ENCODE measurements at places on chromosomes 5 and 9.

- H3K4me3 ChIP-seq, result no peak overlapping the region
- DNase-seq, result no peak
- no peaks in the 10 kb centered on the region for H3K27me3 ChIP-seq
- H3K4me1 ChIP-seq, result no peaks in the 10 kb centered on the region
- H3K36me3 ChIP-seq, result no peaks in the 10 kb centered on the region
These were observed 27.1 kb upstream of the IL33 start for GRCh38 chr9:6188466-6188865.

DNA sequence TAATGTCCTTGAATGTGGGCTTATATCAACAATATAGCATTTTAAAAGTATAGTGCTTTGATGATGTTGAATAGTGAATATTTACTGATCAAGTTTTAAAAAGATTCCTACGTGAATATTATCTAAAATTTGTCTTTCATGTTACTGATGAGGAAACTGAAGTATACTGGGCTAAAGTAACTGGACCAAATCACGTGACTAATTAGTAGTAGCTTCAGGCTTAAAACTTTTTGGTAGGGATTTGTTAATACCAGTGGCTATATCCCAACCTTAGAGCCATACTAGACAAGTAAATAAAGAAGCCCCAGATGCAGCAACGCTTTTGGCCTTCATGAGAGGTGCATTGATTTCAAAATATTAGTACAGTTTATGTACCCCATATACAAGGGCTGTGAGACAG is 152.1 kb upstream of the EDIL3 start:
- no peak overlapping the region for H3K4me3 ChIP-seq
- peaks cover 6% of the 10 kb centered on the region for H3K36me3 ChIP-seq
- no peak overlapping the region for H3K27ac ChIP-seq

DNA sequence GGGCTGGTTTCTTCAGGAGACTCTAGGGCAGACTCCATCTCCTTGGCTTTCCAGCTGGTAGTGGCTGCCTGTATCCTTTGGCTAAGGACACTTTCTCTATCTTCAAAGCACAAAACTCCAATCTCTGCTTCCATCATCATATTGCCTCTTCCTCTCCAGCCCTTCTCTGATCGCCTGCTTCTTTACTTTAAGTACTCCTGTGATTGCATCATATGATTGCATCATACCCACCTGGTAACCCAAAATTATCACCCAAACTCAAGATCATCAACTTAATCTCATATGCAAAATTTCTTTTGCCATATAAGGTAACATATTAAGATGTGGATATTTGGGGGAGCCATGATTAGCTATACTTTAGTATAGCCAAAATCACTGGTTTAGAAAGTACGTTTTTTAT is 1092.6 kb upstream of the CDH6 start:
- no peaks in the 10 kb centered on the region for H3K27me3 ChIP-seq
- H3K27ac ChIP-seq, result peak overlapping the region; percentile 73
- no peaks in the 10 kb centered on the region for H3K36me3 ChIP-seq
- H3K4me1 ChIP-seq, result peaks cover 23% of the 10 kb centered on the region
- peak; percentile 7 for DNase-seq

- no peak overlapping the region for H3K27ac ChIP-seq
- H3K27me3 ChIP-seq, result peaks cover 6% of the 10 kb centered on the region
- peaks cover 36% of the 10 kb centered on the region for H3K4me1 ChIP-seq
- peak; percentile 59 for DNase-seq
These were observed 483 bp downstream of the FBXL7 start for GRCh38 chr5:15500325-15501001.

- H3K4me1 ChIP-seq, result 0 out of 2 replicates have a peak, but pooled peaks cover 11% of the 10 kb centered on the region
- H3K4me3 ChIP-seq, result no peak overlapping the region
- no peaks in the 10 kb centered on the region for H3K27me3 ChIP-seq
- H3K27ac ChIP-seq, result no peak overlapping the region
- no peaks in the 10 kb centered on the region for H3K36me3 ChIP-seq
These were observed 3.4 kb downstream of the GARNL3 start for GRCh38 chr9:127267793-127268525.

DNA sequence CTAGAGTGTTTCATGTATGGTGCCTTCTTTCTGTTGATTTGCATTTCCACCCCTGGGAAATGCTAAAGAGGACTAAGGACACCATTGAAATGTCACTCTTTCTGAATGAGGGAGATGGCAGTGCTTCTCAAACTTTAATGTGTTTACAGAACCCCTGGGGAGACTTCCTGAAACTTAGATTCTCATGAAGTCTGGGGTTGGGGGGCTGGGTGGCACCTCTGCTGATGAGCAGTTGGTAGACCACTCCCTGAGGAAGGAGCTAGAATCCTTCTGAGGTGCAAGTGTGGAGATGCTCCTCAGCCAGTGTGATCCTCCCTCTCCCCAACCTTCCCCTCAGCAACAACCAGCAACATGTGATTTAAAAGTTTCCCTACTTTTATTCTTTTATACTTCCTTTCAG is 546.8 kb downstream of the LRRC70 start:
- peaks cover 17% of the 10 kb centered on the region for H3K4me1 ChIP-seq
- H3K4me3 ChIP-seq, result no peak overlapping the region
- H3K36me3 ChIP-seq, result no peaks in the 10 kb centered on the region
- DNase-seq, result peak; percentile 14
- H3K27ac ChIP-seq, result no peak overlapping the region

DNA sequence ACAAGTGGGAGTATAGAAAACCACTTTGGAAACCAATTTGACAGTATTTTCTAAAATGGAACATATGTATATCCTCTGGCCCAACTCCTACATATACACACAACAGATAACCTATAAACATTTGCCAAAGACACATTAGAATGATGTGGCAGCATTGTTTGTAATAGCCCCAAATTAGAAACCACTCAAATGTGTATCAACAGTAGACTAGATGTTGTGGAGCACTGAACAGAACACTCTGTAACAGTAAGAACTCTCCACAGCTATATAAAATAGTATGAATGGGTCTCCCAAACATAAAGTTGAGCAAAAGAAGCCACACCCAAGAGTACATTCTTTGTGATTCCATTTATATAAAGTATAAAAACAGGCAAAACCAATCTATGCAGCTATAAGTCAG is 6.1 kb downstream of the ZNF622 start:
- no peak for DNase-seq
- no peak overlapping the region for H3K4me3 ChIP-seq
- peaks cover 9% of the 10 kb centered on the region for H3K4me1 ChIP-seq

- H3K4me1 ChIP-seq, result peaks cover 24% of the 10 kb centered on the region
- H3K27me3 ChIP-seq, result peaks cover 3% of the 10 kb centered on the region
- H3K36me3 ChIP-seq, result no peaks in the 10 kb centered on the region
These were observed 1.4 kb upstream of the TRIO start for GRCh38 chr5:14141764-14142163.

- no peak overlapping the region for H3K4me3 ChIP-seq
- H3K36me3 ChIP-seq, result no peaks in the 10 kb centered on the region
- H3K27ac ChIP-seq, result no peak overlapping the region
- H3K4me1 ChIP-seq, result peaks cover 19% of the 10 kb centered on the region
- H3K27me3 ChIP-seq, result no peaks in the 10 kb centered on the region
- no peak for DNase-seq
These were observed 106.5 kb upstream of the HAPLN1 start for GRCh38 chr5:83827111-83827557.

DNA sequence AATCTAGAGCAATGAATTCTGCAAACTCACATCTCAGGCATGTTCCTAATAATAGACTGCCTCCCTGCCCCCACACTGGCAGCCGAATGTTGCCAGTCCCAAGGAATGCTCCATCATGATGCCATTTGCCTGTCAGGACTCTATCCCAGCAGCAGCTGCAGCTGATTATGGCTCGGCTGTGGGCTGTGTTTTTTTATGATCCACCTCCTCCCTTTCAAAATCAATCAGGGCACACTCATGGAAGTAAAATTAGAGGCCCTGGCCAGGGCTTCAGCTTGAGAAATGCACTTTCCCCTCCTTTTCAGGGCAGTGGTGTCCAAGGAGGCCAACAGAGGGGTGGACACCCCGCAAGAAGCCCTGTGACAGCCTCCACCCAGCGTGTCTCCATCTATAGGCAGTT is 176.7 kb upstream of the S1PR3 start:
- no peak overlapping the region for H3K4me3 ChIP-seq
- no peaks in the 10 kb centered on the region for H3K36me3 ChIP-seq
- no peaks in the 10 kb centered on the region for H3K27me3 ChIP-seq

- no peak overlapping the region for H3K4me3 ChIP-seq
- no peaks in the 10 kb centered on the region for H3K27me3 ChIP-seq
- H3K36me3 ChIP-seq, result no peaks in the 10 kb centered on the region
- peak; percentile 32 for DNase-seq
- peaks cover 17% of the 10 kb centered on the region for H3K4me1 ChIP-seq
These were observed 158.3 kb downstream of the DOCK2 start for GRCh38 chr5:169795338-169795737.

- no peak overlapping the region for H3K27ac ChIP-seq
- H3K4me1 ChIP-seq, result 0 out of 2 replicates have a peak, but pooled peaks cover 7% of the 10 kb centered on the region
- no peak for DNase-seq
These were observed 207.3 kb downstream of the PTTG1 start for GRCh38 chr5:160629003-160629402.

- no peak overlapping the region for H3K27ac ChIP-seq
- H3K27me3 ChIP-seq, result no peaks in the 10 kb centered on the region
- H3K4me1 ChIP-seq, result peaks cover 48% of the 10 kb centered on the region
- no peak overlapping the region for H3K4me3 ChIP-seq
- H3K36me3 ChIP-seq, result no peaks in the 10 kb centered on the region
These were observed 94.7 kb downstream of the ELAVL2 start for GRCh38 chr9:23731353-23731752.

DNA sequence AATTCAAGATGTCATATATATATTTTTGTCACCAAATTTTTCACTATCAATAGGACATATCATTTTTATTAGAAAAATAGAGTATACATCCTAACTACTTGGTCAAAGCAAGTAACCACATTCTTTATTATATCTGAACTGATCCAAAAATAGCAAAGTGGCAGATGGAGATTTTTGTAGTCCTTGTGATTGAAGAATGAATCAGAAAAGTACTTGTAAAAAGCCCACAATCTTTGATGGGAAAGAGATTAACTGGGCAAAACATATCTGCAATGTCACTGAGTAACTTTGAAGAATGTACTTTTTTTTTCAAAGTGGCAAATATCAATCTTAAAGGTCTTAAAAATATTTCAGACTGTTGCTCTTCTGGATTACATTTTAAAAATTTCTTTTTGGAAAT is 1040.6 kb upstream of the SEMA6A start:
- H3K4me3 ChIP-seq, result no peak overlapping the region
- no peaks in the 10 kb centered on the region for H3K27me3 ChIP-seq
- H3K27ac ChIP-seq, result no peak overlapping the region
- H3K4me1 ChIP-seq, result no peaks in the 10 kb centered on the region

DNA sequence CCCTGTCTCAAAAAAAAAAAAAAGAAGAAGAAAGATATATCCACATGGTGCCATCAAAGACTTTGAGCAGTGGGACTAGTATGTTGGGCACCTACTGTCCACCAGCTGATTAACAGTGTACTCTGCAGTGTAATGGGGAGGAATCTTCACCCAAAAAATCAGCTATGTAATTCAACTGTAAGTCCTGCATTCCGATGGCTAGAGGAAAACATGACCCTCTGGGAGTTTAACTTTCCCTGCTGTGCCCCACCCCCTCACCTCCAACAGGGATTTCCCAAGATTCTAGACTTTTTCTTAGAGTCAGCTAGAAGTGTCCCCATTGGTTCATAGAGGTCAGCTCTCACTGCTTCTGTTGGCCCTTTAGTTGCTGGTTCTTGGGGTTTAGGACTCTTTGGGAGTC is 221.2 kb upstream of the CLINT1 start:
- no peak overlapping the region for H3K4me3 ChIP-seq
- H3K4me1 ChIP-seq, result no peaks in the 10 kb centered on the region
- peak; percentile 67 for DNase-seq
- H3K27me3 ChIP-seq, result no peaks in the 10 kb centered on the region
- H3K27ac ChIP-seq, result no peak overlapping the region
- H3K36me3 ChIP-seq, result no peaks in the 10 kb centered on the region

DNA sequence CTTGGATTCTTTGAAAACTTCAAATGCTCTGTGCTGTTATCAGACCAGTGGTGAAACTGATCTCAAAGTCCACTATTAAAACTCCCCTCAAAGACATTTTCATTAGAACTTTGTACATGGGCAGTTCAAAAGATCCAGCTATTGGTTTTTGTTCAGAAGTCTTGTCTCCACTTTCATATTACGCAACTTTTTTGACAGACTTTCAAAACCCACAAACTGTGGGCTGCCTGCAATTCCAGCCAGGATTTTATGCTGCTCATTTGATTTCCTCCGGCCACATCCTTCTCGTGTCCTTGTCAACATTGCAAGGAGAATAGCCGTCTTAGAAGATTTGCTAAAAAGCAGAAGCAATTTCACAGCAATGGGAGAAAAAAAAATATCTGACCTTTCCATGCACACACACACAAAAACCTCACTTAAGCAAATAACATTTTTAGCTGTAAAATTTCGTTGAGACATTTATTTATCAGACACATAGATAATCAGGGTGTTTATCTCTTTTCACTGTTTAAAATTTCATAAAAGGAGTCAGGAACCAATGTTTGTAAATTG is 1990.5 kb downstream of the MAT2B start:
- H3K27ac ChIP-seq, result no peak overlapping the region
- H3K36me3 ChIP-seq, result no peaks in the 10 kb centered on the region
- H3K4me1 ChIP-seq, result no peaks in the 10 kb centered on the region
- no peak overlapping the region for H3K4me3 ChIP-seq
- no peaks in the 10 kb centered on the region for H3K27me3 ChIP-seq
- no peak for DNase-seq

GRCh38 chr9:98652741-98653140 is 56.0 kb downstream of the GABBR2 start:
- H3K27me3 ChIP-seq, result no peaks in the 10 kb centered on the region
- peaks cover 9% of the 10 kb centered on the region for H3K4me1 ChIP-seq
- no peak for DNase-seq
- H3K4me3 ChIP-seq, result no peak overlapping the region
- H3K27ac ChIP-seq, result no peak overlapping the region

DNA sequence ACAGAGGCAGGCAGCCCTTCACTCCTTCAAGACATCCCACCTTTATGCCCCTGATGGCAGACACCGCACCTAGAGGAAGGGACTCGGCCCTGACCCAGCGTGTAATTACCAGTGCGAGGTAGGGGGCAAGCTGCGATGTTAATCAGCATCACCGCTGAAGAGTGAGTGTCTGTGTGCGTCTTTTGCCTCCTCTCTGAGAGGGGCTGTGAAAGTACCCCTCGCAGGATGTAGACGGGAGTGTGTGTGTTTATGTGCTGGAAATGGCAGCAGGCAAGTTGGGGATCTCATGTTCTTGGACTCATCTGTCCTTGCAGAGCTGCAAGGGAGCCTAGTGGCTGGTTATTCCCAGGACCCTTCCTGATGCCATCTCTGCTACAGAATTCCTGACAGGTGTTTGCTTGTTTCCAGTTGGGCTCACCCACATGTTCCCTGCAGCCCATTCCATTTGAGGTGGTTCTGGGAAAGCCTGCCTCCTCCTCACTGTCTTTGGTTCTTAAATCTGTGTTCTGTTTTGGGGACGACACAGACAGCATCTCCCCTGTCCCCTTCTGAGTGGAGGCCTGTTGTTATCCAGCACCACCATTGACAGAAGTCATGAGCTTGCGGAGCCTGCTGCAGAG is 70.5 kb downstream of the ZNF618 start:
- H3K4me3 ChIP-seq, result no peak overlapping the region

DNA sequence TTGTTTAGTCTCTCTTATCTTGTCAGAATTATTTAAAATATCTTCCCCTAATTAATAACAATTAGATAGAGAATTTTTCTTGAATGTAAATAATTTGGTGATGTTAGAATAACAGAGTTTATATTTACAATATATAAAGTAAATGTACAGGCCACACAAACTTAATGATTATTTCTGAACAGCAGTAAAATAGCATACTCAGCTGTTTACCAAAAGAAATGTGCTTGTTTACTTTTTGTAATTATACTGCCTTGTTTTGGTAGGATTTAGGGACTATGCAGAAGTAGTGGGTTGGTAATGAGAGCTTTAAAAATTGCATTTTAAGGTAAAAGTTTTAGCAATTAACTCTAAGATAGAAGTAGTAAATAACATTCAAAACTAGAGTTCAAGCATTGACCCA is 17.4 kb downstream of the NDFIP1 start:
- H3K27ac ChIP-seq, result no peak overlapping the region
- no peaks in the 10 kb centered on the region for H3K36me3 ChIP-seq
- no peak for DNase-seq
- peaks cover 16% of the 10 kb centered on the region for H3K4me1 ChIP-seq

All from GM23338 (cell line).